ENCODE measurements at places on chromosomes 1 and 21.

DNA sequence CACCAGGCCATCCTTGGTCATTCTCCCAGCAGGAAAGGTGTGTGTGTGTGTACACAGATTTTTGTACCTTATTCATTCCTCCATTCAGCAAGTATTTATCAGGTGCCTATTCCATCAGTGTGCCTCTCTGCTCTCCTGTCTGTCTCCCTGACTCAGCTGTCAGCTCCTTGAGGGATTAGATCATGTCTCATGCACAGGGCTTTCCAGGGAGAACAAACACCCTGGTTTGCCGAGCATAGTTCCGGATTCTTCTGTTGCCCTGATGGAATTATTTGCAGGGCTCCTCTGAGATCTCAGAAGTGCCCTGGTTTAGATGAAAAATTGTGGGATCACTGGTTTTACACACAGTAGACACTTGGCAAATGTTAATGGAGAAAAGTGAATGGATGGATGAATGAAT, 8.1 kb upstream of the SDHB start:
- DNase-seq = no peak

DNA sequence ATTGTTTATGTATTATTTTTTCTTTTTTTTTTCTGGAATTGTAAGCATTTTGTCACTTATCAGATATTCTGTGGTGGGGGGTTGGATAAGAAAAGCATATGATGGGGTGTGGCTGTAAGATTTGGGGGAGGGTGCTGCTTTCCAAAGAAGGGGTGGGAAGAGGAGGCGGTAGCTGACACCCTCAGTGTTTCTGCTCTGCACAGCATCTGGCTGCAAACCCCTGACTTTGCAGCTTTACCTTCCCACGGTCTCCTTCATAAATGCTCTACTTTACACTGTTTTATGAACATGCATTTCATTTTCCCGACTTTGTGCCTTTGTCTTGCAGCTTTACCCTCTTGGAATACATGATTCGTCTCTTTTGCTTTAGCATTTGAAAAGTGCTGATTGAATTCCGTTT, 7.6 kb downstream of the FMN2 start:
- DNase-seq = no peak

DNA sequence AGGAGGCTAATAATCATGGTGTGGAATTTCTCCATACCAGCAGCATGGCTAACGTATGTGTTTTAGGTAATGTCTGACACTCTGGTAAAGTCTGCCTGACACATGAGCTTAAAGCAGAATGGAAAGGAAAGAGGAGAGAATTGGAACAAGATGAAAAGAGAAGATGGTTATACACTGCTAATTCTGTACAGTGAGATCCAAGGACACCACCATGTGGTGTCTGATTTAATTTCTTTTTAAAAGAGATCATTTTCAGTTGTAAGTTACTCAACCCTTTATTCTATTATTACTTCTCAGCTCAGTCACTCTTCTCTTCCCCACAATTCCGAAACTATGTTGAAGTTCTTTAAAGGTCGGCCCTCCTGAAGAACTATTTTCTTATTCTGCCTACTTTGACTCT, 15.6 kb downstream of the PRKAB2 start:
- DNase-seq = no peak

DNA sequence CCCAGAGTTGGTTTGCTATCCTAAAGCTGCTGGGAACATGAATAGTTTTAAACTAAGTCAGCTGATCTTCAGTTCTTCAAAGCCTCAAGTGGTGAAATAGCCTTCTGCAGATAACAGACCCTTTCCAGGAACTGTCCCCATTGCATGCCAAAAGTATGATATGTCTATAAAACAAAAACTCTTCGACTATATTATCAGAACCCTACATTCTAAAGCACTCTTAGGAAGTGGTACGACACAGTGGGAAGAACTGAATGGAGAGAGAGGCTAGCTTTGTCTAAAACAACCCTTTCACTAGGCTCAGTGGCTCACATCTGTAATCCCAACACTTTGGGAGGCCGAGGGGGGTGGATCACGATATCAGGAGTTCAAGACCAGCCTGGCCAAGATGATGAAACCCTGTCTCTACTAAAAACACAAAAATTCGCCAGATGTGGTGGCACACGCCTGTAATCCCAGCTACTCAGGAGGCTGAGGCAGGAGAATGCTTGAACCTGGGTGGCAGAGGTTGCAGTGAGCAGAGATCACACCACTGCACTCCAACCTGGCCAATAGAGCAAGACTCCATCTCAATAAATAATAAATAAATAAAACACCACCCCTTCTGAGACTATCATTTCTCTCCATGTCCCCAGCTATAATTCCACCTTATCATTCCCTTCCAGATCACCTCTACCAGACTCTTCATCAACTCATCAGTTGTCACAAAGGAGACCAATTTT, 2.2 kb upstream of the FRRS1 start:
- no peak for DNase-seq

GRCh38 chr1:15141935-15142539, 11.5 kb upstream of the TMEM51 start:
- no peak for DNase-seq

DNA sequence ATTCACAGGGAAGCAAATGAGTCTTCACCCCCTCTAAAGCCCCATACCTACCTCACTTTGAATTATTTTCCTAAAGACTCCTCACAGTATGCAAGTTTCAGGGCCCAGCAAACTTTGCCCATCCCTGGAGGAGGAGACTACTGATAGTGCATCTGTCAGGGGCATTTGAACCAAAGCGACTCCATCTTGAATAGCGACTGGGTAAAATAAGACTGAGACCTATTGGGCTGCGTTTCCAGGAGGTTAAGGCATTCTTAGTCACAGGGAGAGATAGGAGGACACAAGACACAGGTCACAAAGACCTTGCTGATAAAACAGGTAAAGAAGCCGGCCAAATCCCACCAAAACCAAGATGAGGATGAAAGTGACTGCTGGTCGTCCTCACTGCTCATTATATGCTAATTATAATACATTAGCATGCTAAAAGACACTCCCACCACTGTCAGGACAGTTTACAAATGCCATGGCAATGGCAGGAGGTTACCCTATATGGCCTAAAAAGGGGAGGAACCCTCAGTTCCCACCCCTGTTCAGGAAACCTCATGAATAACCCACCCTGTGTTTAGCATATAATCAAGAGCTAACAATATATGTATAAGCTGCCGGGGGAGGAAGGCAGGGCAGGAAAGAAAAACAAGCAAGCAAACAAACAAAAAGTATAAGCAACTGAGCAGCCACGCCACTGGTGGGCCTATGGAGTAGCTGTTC, 3.3 kb upstream of the PKNOX1 start:
- DNase-seq = no peak

DNA sequence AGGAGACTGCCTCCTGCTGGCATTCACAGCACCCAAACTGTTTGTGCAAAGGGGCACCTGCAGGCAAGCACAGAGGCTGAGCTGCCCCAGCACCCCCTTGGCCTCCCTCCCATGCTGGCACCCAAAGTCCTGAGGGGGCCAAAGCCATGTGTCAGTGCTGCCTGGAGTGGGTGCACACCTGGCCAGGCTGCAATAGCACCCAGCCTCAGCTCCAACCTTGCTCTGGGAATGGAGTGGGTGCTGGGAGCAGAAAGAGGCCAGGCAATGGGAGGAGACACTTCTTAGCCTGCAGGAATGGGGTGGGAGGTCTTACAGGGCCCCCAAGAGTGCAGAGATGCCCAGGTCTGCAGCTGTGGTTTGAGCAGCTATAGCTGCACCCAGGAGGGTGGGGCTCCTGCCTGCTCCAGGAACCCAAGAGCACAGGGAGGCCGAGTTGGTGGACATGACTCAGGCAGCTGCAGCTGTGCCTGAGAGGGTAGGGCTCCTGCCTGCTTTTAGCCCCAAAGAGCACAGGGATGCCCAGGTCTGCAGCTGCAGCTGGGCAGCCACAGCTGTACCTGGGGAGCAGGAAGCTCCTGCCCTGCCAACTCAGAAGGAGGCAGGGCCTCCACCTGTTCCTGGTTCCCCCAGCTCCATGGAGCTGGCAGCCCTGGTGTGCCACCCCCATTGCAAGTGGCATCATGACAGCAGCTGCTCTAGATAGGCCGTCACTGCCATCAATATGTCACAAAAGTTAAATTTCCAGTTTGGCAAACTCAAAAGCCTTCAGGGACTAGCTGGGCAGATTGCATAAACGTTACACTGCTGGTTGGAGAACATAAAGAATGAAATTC, 5.3 kb upstream of the CHD1L start:
- no peak for DNase-seq

- DNase-seq = no peak
These were observed 8.1 kb upstream of the ATP1B1 start for GRCh38 chr1:169098380-169098779.

DNA sequence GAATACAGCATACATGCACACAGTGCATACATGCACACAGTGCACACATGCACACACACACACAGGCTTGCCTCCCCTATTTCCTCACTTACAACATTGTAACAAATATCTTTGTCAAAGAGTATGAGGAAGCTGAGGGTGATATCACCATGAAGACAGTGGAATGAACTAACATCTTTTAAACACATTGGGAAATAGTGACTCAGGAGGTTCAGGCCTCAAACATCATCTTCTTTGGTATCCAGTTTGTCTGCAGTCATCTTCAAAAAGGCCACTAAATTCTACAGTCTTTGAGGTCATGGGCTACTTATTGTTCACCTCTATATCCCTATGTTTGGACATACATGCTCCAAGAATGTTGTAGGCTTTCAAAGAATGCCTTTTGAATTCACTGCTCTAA, 2.1 kb upstream of the LCE2B start:
- DNase-seq = no peak

- no peak for DNase-seq
These were observed 41.4 kb upstream of the CCDC190 start for GRCh38 chr1:162902416-162902815.

- DNase-seq = no peak
These were observed 173.5 kb upstream of the LMO4 start for GRCh38 chr1:87155170-87155569.

DNA sequence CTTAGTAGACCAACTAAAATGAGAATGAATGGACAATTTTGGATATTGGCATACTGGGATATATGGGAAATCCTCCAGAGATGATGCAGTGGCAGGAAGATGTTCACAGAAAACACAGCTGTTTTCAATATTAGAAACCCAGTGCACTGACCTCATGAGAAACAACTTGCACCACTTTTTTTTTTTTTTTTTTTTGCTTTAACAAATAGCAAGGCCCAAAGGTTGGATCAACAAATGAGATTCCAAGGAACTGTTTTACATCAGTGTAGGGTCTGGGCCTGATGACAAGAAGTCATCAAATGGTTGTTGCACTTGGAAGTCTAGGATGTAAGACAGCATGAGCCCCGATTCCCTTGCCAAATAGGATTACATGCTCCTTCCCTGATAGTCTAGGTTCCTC, 110.7 kb downstream of the SLC25A24 start:
- DNase-seq = no peak

DNA sequence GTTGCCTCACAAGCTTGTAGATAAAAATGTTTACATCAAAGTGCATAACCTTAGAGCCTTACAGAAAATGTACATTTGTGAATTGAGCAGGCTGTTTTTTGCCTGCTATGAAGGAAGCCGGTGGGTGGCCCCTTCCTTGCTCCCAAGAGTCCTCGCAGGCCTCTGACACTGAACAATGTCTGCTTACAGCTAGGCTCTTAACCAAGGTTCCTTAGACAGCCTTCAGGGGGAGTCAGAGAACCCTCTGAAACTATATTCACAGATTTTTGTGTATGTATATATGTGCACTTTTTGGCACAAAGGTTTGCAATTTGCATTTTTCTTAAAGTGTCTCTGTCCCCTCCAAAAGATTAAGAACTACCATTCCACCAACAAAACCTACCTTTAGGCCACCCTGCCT, 282.6 kb downstream of the BARHL2 start:
- DNase-seq = no peak

- no peak for DNase-seq
These were observed 6.0 kb upstream of the TRAPPC10 start for GRCh38 chr21:44006017-44006619.

DNA sequence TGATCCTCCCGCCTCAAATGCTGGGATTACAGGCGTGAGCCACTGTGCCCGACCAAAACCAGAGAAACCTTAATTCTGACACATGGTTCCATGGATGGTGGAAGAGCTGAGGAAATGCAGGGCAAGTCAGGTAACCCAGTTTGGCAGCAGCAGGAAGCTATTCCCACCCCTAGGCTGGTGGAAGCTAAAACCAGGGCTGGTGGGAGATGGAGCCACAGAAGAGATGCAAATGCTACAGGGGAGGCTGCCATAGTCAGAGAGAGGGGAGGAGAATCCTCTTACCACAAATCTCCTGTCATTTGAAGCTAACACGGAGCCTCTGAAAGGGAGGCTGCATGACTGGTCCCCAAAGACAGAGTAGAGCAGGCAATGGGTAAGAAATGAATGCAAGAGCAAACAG, 4.1 kb upstream of the CDC42BPA start:
- DNase-seq = no peak

- DNase-seq = no peak
These were observed 6.5 kb downstream of the RD3 start for GRCh38 chr1:211485480-211485857.

DNA sequence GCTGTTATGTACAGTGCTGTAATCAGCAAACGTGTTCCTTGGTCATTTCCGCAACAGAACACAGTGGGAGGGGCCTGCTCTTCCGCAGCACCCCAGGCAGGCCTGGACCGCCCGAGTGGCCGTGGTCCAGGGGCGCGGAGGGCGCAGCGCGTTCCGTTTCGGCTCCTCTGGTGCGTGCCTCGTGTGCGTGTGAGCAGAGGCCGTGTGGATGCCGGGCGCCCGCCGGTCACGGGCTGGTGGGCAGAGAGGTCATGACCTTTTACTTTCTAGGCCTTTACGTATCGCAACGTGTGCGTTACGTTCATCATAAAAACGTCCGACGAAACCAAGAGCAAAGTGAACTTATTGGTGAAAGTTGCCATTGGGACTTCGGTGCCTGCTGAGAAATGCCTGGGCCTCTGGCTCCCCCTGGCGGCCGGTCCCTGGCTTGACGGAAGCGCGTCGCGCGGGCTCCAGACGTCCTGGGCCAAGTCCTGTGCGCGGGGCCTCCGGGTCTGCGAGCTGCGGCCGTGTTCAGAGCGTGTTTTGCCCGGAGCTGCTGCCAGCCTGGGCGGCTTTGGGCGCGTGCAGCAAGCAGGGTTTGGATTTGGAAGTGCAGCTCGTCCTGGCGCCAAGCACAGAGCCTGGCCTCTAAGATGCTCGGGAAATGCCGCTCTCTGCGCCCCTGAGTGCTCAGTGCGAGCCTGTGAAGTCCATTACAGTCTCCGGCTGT, 34.4 kb downstream of the COL18A1 start:
- DNase-seq = peak; percentile 72

GRCh38 chr1:224791362-224791941, 138.0 kb upstream of the DNAH14 start:
- DNase-seq = no peak

- no peak for DNase-seq
These were observed 10.9 kb downstream of the RD3 start for GRCh38 chr1:211480941-211481545.

- no peak for DNase-seq
These were observed 24.9 kb downstream of the MAP3K7CL start for GRCh38 chr21:29155118-29155932.

GRCh38 chr1:220689666-220690065, 497 bp upstream of the C1orf115 start:
- DNase-seq = no peak

DNA sequence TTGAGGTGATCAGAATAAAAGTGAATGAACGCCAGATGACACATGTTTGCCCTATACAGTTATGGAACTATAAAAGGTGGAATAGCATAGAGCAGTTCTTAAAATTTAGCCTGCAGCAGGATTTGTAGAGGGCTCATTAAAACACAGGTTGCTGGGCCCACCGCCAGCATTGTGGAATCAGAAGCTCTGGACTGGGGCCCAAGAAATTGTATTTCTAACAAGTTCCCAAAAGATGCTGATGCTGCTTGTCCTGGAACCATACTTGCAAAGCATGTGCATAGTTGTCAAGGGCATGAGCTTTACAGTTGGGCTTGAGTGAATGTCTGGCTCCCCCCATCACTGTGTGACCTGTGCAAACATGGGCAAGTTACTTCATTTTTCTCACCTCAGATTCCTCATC, 37.5 kb upstream of the LRRC53 start:
- DNase-seq = no peak
